Left lung (tissue), 14 donors: ENCODE measurements at places on chromosomes 2 and 18. TPM values are rescaled to one million over a fixed set of nuclear protein-coding genes. Genes with fewer than 3 reads are reported as not detected.

DNA sequence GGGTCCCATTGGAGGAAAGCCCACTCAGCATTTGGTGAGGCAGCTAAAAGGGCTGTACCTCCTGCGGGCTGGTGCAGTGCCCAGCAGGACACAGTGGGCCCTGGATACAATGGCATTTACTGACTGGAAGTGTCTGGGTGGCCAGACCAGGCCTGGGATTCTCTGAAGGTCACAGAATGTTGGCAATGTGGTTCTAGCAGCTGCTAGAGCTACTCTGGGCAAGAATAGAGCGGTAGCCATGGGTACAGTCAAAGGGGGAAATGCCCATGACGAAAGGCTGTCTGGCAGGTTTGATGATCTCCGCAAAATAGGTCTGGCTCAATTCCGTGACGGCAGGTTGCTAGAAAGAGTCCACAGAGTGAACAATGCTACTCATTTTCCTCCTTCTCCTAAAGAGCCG is 241.8 kb downstream of the AFF3 start:
- DNase-seq = no peak

GRCh38 chr18:56475250-56475649 is 163.1 kb downstream of the TXNL1 start:
- no peak for DNase-seq

GRCh38 chr2:136248242-136248641 is 130.3 kb upstream of the CXCR4 start:
- no peak for DNase-seq

GRCh38 chr2:118325321-118325955 is 237.2 kb downstream of the INSIG2 start:
- DNase-seq = no peak

- no peak for DNase-seq
These were observed 129.7 kb downstream of the PKP4 start for GRCh38 chr2:158586491-158586890.

- DNase-seq = no peak
These were observed 553.7 kb upstream of the SYT4 start for GRCh38 chr18:43830947-43831346.

DNA sequence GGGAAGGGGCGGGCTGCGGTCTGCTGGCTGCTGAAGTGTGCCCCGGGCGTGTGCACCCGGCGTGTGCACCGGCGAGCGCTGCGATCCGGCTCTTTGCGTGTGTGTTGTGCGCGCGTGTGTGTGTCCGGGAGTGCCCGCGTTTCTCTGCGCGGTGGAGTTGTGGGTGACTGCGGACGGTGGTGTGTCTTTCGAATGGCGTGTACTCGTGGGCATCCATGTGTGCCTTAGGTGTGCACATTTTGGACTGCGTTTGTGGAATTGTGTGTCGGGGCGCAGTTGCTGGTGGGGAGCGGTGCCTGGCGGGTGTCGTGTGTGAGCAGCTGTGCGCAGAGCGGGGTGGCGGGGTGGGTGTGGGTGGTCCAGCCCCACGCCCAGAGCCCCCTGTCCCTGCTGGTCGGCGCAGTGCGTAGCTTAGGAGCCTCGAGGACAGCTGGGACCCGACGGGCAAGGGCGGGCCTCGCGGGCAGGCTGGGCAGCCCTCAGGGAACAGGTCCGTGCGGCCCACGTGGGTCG is 533 bp downstream of the HPCAL1 start:
- no peak for DNase-seq

TMEFF2 gene
- not detected for total RNA-seq

SAG gene
- not detected for total RNA-seq

GRCh38 chr2:78985558-78985957 is 39.9 kb upstream of the REG3G start:
- DNase-seq = no peak

DNA sequence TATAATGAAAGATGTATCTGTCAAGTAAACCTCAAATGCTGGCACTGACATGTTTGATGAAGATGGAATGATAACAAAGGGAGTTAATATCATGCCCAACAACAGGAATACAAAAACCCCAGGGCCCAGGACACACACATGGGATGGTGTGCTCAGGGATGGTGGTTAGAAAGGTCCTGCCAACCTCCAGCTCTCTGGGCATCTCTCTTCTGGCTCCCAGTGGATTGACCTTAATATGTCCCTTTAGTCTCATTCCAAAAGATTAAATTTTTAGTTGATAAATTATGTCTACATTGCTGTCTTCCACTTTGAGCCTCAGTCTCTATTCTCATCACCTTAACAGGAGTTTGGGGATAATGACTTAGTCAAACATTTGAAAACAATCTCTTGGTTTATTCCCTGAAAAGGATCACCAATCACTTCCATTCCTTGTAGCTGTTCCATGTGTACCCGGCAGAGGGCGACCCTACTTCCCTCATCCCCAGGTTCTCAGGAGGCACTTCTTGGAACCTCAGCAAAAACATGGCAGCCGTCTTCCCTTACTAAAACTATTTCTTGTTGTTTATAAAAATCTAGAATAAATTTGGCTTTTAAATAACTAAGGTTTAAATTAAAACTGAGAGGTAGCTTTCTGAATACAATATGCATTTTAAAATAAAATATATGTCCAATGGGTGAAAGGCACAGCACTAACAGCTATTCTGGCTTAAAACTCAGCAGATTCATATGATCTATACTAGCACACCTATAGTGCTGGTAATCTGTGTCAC is 29.6 kb downstream of the MCEE start:
- DNase-seq = peak; percentile 60

GRCh38 chr18:42425025-42425424 is 470.0 kb downstream of the PIK3C3 start:
- no peak for DNase-seq

EFR3B gene
- total RNA-seq = 2.4 TPM

DNA sequence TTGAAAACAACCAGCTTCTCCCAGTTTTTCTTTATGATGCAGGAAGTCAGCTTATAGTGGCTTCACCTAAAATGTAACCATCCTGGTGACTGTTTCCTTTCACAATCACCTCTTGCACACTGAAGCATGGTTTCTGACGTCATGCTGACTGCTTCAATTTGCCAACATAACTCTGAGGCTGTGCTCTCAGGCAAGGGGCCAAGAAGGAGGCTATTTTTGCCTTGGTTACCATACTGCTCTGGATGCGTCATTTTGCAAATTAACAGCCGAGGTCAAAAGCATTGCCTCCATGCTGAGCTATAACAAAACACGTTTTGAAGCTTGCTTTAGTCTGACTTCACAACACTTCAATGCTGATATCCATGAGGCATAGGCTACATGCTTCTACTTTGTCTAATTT is 397.8 kb downstream of the METTL4 start:
- DNase-seq = peak; percentile 28

TOGARAM2 gene
- 1.5 TPM for total RNA-seq

- DNase-seq = peak; percentile 47
These were observed 7.0 kb downstream of the ASIC4 start for GRCh38 chr2:219521066-219521880.

DNA sequence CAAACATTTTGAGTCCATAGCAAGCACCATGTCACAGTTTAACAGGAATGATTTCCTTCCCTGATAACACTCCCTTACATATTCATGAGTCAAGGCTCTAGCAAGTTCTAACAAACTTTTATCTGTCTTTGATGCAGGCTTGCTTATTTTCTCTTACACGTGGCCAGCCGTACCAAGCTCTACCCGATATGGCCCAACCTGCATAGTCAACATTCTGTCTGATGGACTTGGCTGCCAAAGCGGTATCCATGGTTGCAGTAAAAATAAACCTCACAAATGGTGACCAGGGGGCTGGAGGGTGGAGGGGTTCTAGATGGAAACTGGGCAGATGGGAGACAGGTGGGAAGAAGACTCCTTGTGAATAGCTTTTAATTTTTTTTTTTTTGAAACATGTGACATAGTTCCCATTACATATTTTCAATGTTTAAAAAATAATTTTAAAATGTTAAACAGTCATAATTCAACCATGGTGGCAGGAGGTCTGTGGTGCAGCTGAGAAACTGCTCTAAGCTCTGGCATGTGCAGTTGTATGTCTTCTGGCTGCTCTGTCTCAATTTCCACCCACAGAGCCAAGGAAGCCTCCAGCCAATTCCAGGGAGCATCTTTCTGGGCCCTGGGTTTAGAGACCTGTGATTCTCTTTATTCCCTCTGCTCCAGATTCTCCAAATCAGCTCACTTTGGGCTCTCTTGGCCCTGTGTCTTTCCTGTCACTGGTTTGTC is 20.7 kb upstream of the CXCR1 start:
- no peak for DNase-seq

DNA sequence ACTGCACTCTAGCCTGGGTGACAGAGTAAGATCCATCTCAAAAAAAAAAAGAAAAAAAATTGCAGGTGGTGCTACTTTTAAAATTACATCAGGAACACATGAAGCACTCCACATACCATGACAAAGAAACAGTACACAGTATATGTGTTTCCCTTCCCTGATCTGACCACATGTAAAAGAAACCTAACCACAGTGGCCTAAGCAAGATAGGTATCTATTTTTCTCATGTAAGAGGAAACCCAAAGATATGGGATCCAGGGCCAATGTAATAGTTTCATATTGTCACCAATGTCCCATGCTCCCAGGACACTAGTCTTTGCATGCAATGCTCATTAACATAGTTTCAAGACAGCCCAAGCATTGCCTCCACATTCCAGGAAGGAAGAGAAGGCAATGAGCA is 99.9 kb downstream of the DYM start:
- DNase-seq = no peak

GRCh38 chr18:74274700-74275099 is 17.1 kb downstream of the CYB5A start:
- no peak for DNase-seq

GRCh38 chr2:133635131-133635530 is 66.9 kb upstream of the NCKAP5 start:
- DNase-seq = no peak

DNA sequence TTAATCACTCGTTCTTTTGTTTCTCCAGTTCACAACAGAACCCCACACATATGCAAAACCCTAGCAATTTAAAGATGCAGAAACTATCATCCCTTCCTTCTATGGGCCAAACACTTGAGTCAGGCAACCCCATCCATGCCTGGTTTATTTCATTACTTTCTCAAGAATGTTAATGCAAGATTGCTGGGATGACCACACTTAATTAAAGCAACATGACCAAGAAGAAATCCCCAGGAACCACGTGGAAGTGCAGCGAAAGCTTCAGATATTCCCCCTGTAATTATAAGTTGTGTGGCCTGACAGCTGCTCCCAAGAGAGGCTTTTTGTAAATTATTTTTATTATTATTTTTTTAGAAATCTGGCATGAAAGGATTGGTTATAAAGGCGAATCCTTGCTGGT is 246.2 kb upstream of the ID2 start:
- DNase-seq = no peak

DNA sequence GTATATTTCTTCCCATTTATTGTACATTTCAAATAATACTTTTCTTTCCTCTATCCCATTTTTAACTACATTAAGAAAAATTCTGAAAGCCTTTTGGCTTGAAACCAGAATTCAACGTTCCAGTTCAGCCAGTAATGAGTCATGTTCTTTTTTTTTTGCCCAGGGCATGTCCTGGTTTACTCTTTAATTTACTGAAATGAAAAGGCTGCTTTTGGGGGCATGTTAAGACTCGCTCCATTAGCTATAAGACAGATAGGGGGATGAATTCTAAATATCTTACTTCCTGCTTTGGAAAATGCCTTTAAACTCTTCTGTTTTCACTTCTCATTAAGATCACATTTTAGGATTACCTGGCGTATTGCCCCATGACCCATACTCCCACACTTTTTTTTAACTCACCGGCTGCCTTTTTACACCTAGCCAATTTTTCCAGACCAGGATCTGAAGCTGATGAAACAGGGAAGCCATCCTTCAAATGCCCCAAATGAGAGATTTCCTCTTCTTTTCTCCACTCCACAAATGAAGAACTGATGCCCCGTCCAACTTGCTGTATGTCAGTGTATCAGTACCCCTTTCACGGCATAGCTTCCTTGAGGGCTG is 585 bp downstream of the ABCA12 start:
- no peak for DNase-seq

DNA sequence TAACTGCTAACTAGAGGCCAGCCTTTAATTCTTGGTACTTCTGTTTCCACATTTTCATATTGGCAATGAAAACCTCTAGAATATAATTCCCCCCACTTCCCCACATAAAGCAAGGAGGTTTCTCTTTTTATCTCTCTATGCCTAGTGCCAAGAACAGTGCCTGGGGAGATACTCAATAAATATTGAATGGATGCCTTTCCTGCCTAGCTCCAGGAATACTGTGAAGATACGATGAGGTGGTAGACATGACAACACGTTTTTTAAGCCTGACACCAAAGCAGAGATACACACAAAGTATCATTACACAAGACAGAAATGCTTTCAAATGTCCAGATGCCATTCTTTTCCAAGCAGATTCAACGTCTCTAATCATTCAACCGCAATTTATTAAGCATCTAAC is 535.5 kb downstream of the XIRP2 start:
- no peak for DNase-seq

GRCh38 chr2:195603998-195604397 is 53.0 kb upstream of the SLC39A10 start:
- no peak for DNase-seq

- peak; percentile 56 for DNase-seq
These were observed 340 bp downstream of the SLC40A1 start for GRCh38 chr2:189580241-189580651.
